ENCODE measurements at places on chromosomes 4 and X.

GRCh38 chr4:46586566-46586965 is 196.6 kb upstream of the GABRA2 start:
- no peak for DNase-seq

DNA sequence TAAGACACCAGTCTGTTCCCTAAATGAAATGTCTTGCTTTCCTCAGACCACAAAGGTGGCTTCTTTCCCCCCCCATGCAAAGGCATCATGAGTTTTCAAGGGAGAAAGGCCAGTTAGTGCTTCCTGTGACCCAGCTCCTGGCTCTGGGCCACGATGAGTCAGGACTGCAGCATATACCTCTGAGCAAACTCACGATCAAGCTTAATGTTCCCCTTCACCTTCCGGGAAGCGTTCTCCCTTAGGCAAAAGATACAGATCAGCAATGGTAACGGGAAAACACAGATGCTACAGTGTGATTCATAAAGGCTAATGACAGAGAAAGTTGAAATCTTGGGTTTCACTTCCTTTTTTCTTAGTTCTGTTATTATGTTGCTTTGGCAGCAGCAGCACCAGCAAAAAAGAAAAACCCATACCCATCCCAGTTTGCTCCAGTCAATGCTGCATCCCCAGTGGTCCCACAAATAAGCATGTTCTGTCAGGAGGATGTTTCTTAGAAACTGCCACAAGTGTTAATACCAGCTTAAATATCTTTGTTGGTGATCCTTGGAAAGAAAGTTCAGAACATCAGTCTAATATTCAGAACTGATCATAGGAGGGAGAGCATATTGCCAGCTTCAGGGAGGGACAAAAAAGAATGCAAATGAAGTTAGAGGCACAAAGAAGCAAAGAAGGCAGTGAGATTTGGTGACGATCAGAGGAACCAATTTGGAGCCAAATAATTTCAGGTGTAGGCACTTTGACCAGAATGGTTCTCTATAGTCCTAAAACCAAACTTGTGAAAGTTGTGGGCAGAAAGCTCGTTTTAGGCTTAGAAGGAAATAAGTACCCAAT is 41.2 kb downstream of the LONRF3 start:
- DNase-seq, result no peak

- no peak for DNase-seq
Observed at GRCh38 chr4:75895744-75896314, 6.4 kb downstream of the PPEF2 start.

GRCh38 chr4:155952501-155952901 is 1.2 kb downstream of the CTSO start:
- DNase-seq, result no peak

- no peak for DNase-seq
Observed at GRCh38 chr4:179509489-179509888, 2067.3 kb upstream of the AGA start.
